Activated CD4-positive, CD25-positive, alpha-beta regulatory T cell treated with anti-CD3 and anti-CD28 coated beads, Interleukin-2, amount 50 U/mL, for 72 hours (primary cell): ENCODE measurements at places on chromosomes 12 and 14.

DNA sequence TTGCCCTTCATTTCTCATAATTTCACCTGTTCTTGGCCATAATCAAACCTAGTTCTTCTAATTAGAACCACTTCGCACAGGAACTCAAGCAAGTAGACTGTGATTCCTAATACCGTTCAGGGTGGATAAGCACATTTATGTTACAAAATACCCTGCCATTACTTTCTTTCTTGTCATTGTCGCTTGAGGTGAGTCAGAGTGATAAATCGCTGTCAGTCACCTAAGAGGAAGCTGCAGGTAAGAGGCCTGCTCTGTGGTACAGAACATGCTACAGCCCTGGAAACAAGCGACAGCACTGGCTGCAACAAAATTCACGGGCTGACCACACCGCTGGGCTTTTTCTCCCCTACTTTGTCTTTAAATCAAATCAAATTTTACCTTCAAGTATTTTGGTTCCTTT lies 218.2 kb downstream of the ANO6 start:
- no peak for DNase-seq

DNA sequence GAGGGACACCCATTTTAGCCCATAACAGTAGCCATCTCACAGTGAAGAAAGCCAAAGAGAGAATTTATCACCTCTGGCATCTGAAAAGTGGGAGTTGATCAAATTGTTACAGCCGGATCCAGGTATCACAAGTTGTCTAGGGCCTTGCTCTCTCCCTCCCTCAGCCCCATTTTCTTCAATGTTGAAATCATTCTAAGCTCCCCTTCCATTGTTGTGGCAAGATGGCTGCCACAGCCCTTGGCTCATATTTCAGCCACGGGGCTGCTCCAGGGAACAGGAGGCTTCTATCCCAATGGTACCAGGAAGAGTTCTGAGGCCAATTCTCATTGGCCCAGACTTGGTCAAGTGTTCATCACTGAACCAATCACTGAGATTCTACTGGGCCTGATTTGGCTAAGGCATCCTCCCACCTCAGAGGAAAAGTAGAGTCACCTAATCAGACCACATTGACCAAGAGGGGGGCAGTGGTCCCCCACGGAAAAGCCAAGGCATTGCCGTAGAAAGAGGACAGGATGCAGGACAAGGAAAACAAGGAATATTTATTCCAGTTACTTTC lies 106.2 kb downstream of the GPATCH2L start:
- no peak for DNase-seq

- no peak for DNase-seq
These were observed 83.4 kb downstream of the PPP2R5E start for GRCh38 chr14:63459738-63460137.

- no peak for DNase-seq
These were observed 94.0 kb downstream of the TMX1 start for GRCh38 chr14:51333901-51334521.

DNA sequence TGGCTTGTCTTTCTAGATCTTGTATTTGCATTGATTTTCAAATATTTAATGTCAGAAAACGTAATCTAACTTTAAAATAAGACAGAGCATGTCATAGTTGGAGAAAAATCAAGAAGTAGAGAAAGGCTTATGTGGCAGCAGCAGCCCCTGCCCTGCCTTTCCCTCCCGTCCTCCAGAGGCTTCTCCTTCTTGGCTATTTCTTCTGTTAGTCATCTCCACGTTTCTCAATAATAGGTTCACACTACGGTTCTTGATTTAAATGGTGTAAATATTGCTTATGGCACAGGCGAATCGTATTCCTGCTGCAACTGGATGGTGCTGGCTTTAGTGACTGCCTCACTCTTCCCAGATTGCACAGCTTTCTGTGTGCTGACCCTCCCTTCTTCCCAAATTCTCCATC lies 42.8 kb downstream of the SLC8B1 start:
- DNase-seq = no peak

- DNase-seq = no peak
These were observed 24.9 kb downstream of the FRS2 start for GRCh38 chr12:69495071-69495470.

DNA sequence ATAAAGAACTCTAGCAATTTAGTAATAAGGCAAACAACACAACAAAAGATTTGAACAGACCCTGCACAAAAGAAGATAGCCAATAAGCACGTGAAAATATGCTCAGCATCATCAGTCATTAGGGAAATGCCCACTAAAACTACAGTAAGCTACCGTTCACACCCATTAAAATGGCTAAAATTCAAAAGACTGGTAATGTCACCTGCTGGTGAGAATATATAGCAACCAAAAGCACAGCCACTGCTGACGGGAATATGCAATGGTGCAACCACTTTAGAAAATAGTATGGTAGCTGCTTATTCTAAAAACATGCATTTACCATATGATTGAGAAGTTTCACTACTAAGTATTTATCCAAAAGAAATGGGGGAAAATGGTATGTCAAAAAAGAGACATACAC lies 74.9 kb downstream of the DPF3 start:
- DNase-seq = no peak

- DNase-seq = no peak
These were observed 20.5 kb upstream of the ZNF740 start for GRCh38 chr12:53160000-53160399.

GRCh38 chr12:33529031-33529430 lies 89.4 kb upstream of the SYT10 start:
- DNase-seq = no peak

DNA sequence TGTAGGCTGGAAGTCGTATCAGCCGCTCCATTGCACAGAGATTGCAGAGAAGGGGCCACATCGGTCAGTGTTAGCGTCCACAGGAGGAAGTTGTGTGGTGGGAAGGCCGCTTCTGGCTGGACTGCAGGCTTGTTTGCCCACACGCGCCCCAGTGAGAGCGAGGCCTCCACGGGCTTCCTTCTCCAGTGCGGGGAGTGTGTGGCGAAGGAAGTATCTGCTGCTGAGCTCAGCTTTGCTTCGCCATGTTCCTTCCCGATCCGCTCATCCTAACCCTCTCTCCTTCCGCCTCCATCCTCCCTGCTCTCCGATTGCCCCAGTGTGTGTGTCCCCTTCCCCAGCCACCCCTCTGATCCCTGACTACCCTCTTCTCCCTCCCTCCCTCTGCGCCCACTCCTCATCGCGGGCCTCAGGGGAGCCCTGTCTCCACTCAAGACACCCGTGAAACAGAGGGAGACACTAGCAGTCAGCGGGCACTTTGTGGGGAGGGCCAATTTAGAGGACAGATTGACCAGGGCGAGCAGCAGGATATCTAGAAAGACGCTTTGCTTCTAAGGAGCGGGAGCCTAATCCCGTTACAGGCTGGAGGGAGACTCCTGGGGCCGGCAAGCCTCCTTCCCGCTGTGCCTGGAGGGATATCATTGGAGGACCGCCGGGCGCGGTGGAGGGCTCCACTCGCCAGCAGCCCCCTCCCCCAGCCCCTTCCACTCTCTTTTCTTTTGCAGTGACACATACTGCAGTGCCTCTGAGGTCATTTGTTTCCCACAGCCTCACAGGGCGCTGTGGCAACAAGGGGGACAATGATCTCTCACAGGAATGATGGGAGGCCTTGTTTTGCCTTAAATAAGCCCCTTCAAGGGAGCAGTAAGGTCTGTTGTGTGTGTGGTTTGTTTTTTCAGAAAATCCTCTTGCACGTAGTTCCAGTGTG lies 428.8 kb downstream of the ZFP36L1 start:
- DNase-seq = no peak

DNA sequence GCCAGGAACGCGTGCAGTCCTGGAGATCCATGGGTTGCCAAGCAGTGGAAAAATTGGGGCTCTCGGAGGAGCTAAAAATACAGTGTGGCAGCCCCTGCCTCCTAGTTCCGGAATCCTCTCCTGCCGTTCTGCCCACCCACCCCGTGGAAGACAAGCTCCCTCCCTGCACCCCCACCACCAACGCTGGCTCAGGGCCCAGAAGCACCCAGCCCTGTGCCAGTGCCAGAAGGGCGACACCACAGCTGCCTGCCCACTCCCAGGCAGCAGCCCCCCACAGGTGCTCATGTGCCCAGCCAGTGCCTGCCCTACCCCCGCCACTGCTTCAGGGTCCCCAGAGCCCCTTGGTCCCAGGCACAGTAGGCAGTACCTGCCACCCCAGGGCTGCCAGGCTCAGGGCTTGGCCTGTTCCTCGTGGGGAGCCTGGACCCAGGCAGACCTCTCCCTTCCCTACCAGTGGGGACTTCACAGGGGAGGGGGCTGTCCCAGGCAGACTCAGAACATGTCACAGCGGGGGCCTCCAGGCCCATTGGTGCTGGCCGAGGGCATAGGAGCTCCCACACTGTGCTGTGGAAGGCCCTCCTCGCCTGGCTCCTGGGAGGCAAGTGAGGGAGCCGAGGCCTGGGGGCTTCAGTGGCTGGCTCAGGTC lies 7.4 kb downstream of the INF2 start:
- no peak for DNase-seq

DNA sequence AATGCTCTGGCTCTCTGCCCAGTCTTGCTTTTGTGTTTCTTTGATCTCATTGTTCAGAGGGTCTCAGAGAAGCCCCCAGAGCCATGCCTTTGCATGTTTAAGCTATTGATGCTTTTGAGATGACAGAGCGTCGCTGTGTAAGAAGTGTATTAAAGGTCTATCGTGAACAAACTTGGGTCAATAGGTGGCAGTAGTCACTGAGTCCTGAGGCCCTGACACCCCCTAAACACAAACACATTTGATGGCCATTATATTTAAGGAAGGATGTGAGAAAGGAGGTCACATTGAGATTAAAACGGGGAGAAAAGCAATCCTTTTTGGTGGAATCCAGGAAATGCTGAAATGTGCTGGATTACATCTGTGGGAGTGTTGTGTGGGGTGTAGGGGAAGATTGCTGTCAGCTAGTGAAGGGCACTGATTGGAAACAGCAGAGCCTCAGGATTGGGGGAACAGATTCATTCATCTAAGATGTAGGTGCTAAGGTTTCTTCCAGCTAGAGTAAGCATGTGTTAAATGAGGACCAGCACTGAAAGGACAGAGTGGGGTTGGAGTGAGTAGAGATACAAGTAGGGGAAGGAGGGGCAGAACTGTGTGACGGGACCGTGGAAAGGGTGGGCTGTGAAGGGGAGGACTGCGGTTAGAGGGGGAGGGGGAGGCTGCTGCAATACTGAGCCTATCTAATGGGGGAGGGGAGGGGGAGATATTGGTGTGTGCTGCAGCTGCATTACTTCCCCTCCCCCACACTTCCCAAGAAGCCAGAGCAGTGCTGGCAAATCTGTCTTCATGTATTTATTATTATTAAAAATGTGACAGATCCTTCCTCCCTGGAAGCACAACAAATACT lies 12.7 kb downstream of the NGDN start:
- DNase-seq = no peak

DNA sequence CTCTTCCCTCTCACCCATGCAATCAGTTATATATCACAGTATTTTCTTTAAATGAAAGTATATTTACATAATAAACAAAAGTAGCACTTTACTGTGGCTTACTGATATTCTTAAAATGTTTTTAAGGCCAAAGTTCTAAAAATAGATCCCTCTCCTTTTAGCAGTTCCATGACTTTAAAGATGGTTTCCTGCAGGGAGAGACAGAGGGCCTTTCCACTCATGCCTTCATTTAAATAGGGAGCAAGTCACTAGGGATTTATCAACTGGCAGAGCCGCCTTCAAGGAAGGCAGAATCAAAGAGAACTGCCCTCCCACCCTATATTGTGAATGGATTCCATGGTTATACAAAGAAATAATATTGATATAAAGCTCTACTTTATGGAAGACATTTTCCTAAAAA lies 55.5 kb downstream of the DUSP16 start:
- no peak for DNase-seq

- DNase-seq = no peak
These were observed 21.0 kb downstream of the KTN1 start for GRCh38 chr14:55600784-55601561.
